ENCODE measurements at places on chromosomes 5 and 9. TPM values are rescaled to one million over a fixed set of nuclear protein-coding genes. Genes with fewer than 3 reads are reported as not detected.

DNA sequence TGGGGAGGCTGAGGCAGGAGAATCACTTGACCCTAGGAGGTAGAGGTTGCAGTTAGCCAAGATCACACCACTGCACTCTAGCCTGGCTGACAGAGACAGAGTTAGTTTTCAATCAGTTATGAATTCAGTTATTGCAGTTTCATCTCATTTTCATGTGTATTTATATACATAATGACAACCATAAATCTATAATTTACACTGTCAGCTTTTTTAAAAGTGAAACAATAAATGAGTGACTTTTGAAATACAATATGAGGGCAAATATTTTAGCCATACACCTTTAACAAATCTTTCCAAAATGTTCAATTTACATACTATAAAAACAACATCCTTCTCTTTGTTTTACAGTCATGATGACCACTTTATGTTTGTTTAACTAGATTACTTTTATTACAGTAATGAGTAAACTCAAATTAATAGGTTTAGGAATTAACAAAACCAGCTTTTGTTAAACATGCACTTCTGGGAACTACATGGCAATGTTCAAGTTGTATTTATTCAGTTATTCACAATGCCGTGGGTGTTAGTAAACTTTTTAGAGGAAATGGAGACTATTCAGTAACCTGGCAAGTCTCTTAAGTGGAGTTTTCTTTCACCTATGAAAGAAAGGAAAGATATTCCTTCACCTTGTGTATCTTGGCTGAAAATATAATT, 12.7 kb downstream of the TYRP1 start:
- DNase-seq = no peak

- DNase-seq = peak; percentile 27
Measured at GRCh38 chr5:151699071-151699901, 12.6 kb upstream of the SPARC start.

DNA sequence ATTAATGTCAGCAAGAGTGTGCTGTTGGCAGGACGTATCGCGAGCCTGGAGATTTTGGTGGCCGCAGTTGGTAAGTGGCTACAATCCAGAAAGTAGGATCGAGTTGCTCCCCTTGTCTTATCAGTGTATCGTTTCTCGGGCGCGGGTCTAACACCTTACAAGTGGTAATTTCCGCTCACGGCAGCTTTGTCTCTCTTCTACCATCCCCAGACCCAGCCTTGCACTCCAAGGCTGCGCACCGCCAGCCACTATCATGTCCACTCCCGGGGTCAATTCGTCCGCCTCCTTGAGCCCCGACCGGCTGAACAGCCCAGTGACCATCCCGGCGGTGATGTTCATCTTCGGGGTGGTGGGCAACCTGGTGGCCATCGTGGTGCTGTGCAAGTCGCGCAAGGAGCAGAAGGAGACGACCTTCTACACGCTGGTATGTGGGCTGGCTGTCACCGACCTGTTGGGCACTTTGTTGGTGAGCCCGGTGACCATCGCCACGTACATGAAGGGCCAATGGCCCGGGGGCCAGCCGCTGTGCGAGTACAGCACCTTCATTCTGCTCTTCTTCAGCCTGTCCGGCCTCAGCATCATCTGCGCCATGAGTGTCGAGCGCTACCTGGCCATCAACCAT, 1.1 kb downstream of the PTGER4 start:
- DNase-seq = peak; percentile 41

DNA sequence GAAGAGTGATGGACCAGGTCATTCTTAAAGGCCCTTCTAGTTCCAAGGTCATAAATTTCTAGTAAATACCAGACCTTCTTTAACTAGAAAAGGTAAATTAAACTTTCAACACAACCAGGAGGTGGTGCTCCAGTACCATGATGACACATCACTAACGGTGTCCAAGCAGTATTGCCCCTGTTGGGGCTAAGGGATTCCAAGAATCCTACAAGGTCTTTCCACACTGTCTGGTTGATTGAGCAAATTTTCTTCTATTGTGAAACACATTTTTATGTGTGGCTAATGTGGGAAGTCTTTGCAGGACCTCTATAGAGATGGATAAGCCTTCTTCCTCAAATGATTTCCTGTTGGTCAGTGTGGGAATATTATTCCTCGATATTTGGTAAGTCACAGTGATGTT, 459.6 kb upstream of the PAPPA start:
- DNase-seq = no peak

GRCh38 chr5:179791881-179792611, 1.7 kb upstream of the LTC4S start:
- DNase-seq = no peak

DNA sequence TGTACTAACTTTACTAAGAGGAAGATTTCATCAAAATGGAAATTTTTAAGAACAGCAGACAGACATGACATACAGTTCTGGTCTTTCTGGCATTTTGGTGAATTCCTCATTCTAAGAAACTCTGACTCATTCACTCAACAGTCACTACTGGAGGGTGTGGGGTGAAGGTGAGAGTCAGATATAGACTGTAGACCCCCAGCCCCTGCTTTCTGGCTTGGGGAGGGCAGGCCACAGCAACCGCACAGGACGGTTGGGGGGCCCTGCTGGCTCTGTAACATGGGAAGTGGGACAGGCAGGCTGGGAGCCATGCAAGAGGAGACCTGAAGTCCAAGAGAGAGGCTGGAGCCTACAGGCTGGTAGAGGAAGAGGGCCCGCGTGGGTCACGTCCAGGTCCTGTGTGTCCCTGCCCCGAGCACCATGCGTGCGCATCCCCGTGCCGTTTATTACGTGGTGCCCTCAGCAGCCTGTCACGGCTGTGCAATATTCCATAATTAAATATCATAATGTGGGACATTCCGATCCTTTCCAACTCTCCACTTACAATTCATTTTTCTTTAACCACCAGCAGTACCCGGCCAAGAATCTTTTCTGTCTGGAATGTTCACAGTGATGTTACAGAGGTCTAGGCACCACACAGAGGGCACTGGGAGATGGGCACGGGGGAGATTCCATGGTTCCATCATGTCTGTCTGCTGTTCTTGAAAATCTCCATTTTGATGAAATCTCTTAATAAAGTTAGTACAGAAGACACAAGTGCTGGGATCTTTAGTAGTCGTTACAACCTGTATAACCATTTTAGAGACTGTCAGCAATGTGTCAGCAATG, 75.5 kb downstream of the SEMA4D start:
- DNase-seq = no peak

- DNase-seq = no peak
Measured at GRCh38 chr5:166499447-166500240, 1791.8 kb upstream of the WWC1 start.

DNA sequence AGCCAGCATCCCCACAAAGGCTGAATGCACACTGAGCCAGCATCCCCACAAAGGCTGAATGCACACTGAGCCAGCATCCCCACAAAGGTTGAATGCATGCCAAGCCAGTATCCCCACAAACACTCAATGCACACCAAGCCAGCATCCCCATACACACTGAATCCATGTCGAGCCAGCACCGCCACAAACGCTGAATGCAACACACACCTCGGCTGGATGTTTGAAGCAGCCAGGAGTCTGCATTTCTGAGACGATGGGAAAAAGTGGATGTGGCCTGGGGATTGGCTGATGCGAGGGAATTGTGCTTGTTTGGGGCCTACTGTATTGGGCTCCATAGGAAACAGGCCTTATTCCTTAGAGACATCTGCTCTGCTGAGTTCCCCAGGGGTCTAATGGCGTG, 30.9 kb upstream of the CEP72 start:
- no peak for DNase-seq

GRCh38 chr5:54792611-54793404, 192.6 kb downstream of the ESM1 start:
- DNase-seq = no peak

GRCh38 chr5:94670726-94671125, 52.3 kb downstream of the SLF1 start:
- no peak for DNase-seq

DNA sequence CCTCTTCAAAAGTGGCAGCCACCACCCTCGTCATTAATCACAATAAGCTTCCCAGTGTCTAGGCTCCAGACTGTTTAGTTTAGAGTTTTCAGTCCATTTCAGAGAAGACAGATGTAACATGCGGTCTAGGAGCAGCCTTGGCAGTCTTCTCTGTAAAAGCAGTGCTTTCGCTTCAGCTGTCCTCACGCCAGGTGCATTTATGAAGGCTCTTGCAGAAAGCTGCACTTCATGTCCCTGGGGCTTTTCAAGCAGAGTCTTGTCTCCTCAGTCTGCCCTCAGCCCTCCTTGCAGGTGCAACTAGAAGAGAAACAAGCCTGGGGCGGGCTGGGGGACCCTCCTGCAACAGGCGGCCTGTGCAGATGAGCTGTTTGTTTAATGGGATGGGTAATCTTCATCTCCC, 281.9 kb downstream of the DRD1 start:
- DNase-seq = no peak

GRCh38 chr9:86971742-86972141, 24.4 kb upstream of the GAS1 start:
- DNase-seq = no peak

- DNase-seq = peak; percentile 67
Measured at GRCh38 chr9:121718084-121718483, 66.7 kb downstream of the DAB2IP start.

GRCh38 chr9:84659313-84659712, 10.2 kb upstream of the NTRK2 start:
- DNase-seq = no peak

DNA sequence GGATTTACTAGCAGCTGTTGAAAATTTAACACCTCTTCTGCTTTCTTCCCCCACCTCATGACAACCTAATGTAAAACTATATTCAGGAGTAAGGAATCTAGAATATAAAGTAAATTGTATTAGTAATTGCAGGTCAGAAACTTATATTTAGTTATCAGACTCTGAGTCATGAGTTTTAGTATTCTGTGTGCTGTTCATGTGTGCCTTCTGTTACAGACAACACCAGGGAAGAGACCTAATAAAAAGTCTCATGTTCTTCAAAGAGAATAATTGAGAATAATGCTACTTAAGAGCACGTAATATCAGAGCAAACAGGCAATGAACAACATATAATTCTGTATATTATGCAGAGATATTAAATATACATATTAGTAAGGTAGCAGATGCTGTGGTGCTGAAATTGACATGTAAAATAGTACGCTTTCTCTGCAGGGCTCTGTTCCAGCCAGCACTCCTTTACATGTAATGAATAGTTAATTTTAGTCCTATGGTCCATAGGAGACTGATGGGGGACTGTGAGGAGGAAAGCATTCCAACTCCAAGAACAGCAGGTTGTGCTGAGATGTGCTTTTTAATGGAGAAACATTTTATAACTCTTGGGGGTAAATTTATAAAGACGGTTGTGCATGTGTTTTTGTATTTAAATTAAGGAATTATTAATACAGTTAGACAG, 106.4 kb downstream of the ZSWIM6 start:
- no peak for DNase-seq

DNA sequence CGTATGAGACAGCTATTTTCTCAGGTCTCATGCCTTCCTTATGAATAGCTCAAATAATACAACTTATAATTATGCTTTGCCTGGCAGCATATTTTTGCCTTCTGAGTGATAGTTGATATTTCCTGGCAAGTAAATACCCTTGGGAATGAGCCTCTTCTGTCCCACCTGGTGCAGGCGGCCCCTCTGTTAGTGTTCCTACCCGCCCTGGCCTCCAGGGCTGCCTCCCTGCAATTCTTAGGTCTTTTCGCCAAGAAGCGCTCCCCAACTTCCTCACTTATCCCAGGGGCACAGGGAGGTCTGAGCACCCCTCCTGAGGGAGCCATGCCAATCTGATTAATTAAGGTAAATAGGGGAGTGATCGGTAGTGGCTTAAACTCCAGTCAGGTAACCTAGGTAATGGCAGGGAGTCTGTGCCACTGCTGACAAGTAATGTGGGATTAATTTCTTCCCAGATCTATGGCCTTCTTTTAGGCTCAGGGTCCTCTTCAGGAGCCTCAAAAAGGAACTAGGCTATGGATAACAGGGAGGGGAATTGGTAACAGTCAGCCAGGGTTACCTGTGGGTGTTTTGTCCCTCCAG, 81.5 kb downstream of the GALNT10 start:
- no peak for DNase-seq

DNA sequence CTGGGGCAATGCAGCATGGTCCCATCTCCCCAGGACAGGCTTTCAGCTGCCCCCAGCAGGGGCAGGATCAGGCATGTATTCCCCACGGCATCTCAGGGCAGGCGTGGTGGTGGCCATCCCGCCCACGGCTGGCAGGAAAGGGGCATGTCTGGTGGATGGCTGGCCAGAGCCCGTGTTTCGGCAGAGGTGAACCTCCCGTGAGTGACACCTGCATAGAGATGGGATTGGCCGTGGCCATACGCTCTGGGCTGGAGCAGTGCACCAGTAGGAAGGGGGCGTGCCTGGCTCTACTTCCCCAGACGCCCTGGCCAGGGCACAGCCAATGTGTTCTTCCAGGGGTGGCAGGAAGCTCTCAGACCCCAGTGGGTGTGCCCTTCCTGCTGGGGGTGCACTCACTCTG, 139.1 kb downstream of the ZNF354C start:
- no peak for DNase-seq

DNA sequence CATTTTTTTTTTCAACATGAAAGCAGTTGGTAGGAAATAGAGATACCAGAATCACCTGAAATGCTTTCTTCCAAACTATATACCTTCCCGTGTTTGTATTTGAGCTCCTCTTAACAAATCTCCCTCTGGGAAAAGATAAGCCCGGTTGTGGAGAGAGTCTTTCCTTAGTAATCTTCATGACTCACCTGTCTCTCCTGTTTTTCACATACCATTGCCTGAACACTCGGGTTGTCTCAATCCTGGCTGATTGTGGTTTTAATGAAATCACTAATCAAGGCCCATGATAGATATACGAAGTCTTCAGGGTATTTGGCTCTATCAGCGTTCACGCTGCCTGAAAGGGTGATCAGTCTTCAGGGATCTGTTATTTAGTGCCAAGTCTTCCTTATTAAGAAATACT, 136.7 kb downstream of the MAN2A1 start:
- no peak for DNase-seq

DNA sequence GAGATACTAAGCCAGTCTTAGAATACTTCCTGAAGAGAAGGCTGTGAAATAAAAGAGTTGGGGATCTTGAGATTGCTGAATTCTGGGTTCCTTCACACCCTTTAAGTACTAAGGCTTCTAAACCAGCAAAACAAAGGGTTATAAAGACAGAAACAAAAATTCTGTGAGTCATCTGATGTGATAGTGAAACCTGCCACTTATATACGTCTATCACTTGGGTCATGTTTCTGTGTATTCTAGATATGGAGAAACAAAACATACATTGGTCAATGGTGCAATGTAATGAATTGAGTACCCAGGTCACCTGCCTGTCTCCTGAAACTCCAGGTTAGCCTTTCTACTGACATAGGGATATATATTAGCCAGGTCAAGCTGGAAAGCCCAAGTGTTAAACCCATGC, 319.3 kb upstream of the GRAMD2B start:
- no peak for DNase-seq

GRCh38 chr5:15850939-15851341, 328.7 kb downstream of the MARCHF11 start:
- no peak for DNase-seq

Gene CAMLG
- polyA plus RNA-seq = 28.3 TPM

Gene GLDC
- polyA plus RNA-seq = 0.19 TPM

Gene IRX2
- 22.8 TPM for polyA plus RNA-seq

Gene FAM78A
- 0.45 TPM for polyA plus RNA-seq

Gene WDR38
- polyA plus RNA-seq = not detected

Gene WNT8A
- polyA plus RNA-seq = not detected

Data from pancreas (tissue), 10 donors.